ENCODE measurements at places on chromosomes 6 and 20.

- no peak for DNase-seq
Observed at GRCh38 chr20:21623074-21623780, 82.2 kb upstream of the PAX1 start.

DNA sequence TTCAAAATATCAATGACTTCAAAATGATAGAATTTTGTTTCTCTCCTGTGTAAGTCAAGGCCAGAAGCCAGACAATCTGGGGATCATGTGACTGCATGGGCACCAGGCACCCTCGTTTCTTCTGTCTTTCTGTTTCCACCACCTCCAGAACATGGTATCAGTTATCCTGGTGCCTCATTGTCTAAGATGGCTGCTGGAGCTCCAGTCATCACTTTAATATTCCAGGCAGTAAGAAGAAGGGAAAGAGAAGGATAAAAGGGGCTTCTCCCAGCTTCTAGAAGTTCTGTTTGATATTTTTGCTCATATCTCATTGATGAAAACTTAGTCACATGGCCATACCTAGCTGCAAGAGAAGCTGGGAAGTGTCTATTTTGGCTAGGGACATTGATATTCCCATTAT lies 25.7 kb downstream of the ZNF341 start:
- DNase-seq: no peak

DNA sequence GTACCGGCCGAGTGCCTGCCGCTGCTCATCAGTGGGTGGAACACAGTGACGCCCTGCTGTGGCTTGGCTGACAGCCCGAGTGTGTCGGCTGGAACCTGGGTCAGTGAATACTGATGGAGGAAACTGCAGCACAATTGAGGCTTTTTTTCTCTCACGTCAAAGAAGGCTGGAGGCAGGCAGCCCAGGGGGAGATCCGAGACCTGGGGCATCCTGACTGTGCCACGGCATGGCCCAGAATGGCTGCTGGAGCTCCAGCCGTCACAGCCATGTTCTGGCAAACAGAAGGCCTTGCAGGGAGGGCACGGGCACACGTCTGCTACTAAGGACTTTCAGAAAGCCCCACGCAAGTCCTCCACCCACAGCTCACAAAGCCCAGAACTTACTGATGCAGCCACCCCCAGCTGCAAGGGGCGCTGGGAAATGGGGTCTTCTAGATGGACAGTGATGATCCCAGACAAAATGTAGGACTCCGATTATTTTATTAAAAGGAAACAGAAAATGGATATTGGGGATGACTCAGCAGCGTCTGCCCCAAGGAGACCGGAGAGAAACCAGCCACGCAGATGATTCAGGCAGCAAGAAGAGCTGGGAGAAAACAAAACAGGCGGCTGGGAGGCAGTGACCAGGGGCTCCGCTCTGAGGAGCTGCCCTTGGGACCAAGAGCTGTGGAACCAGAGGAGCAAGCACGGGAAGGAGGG lies 140.0 kb downstream of the TAF4 start:
- peak; percentile 42 for DNase-seq

DNA sequence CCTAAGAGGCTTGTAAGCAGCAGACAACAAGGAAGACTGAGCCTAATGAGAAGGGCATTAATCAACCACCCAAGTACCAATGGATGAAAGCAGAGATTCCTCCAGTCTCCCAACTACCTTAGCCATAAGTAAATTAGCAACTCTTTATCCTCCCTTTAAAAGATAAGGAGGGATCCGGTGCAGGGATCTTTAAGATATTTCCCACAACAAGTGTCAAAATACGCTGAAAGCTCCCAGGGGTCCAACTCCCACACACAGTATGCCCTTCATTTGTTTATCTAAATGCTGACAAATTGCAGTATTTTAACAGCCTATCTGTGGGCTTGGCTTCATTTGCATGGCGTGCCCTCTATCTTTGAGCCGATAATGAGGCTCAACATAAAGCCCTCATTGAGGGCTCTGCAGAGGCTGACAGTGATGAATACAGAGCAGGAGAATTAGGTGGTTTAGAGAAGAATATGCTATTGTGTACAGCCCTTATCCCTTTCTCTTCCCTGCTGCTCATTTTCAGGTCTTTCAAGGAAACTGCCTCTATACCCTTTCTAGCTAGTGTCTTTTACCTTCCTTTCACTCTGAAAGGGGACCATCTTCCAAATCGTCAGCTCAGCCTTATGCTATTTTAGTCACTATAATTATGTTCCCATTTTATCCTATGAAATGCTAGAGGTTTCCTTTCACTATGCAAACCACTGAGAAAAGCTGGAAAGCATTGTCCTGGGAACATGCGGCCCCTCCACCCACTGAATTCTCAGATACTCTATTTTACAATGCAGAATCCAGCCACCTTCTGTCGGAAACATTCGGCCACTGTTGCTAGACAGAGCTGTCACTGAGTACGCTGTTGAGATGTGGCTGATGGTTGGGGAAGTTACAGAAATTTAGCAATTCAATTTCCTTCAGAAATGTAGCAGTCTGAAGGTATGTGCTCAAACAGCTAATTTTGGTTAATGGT lies 575.2 kb upstream of the JAG1 start:
- no peak for DNase-seq

- DNase-seq: no peak
Observed at GRCh38 chr6:149915970-149916865, 6.7 kb downstream of the RAET1G start.

DNA sequence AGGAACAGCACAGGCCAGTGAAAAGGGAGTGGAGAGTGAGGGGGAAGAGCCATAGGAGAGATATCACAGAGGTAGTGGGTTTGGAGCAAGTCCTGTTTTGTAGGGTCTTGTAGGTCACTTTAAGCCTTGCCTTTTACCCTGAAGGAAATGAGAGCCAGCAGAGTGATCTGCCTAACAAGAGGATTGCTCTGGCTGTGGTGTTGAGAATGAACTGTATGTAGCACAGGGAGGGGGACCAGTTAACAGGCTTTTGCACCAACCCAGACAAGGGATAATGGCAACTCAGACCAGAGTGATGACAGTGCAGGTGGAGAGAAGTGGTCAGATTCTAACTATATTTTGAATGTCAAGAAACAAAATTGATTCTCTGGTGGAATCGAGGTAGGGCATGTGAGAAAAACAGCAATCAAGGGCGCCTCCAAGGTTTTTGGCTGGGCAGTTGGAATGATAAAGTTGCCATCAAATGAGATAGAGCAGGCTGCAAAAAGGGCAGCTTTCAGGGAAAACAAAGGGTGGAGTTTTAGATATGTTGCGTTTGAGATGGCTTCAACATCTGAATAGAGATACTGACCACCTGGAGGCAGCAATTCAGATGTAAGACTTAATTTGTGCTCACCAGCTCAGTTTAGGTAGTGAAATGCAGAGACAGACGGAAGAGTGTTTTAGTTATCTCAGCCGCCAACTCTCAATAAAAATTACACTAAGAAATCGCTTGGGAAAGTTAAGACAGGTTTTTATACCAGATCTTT lies 134.4 kb upstream of the BTBD3 start:
- DNase-seq: no peak
